ENCODE measurements at places on chromosomes 6 and 20. TPM values are rescaled to one million over a fixed set of nuclear protein-coding genes. Genes with fewer than 3 reads are reported as not detected.

The FUCA2 gene
- total RNA-seq, result 48.2 TPM

The PPP1R3G gene
- 1.2 TPM for total RNA-seq

The HLA-DQA1 gene
- 15.0 TPM for total RNA-seq

The ARG1 gene
- total RNA-seq, result not detected

The SNAP91 gene
- not detected for total RNA-seq

The PIGU gene
- 15.8 TPM for total RNA-seq

The ADGB gene
- total RNA-seq, result not detected
